ENCODE measurements at places on chromosomes 6 and 20. TPM values are rescaled to one million over a fixed set of nuclear protein-coding genes. Genes with fewer than 3 reads are reported as not detected.

The HSD17B8 gene
- total RNA-seq, result 31.4 TPM

- DNase-seq, result no peak
Measured at GRCh38 chr6:170052991-170053821, 237.7 kb downstream of the DLL1 start.

The C20orf202 gene
- not detected for total RNA-seq

DNA sequence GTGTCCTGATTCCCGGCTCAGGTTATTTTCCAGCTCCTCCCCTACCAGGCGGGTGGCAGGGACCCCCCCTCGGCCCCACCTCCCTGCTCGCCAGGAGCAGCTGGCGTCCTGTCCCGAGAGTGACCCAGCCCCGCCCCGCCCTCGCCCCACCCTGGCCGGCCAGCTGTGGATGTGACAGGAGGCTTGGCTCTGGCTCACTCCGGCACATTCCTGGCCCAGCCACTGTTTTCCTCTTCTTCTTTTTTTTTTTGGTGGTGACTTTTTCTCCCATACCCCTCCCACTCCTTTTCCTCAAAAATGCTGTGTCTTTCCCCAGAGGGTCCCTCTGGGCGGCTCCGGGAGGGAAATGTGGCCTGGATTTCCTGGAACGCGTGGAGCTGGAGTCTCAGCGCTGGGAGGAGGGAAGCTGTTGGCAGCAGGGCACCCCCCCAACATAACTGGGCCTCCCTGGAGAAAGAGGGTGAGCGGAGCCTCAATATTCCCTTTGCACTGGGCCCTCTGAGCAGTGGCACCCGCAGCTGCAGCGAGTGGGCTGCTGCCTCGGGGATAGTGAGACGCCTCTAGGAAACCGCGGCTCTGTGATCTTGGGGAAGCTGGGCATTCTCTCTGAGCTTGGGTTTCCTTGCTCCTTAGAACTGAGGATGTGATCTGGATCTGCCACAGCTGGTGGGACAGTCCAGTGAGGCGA, 28.3 kb upstream of the CSNK2A1 start:
- DNase-seq, result no peak

DNA sequence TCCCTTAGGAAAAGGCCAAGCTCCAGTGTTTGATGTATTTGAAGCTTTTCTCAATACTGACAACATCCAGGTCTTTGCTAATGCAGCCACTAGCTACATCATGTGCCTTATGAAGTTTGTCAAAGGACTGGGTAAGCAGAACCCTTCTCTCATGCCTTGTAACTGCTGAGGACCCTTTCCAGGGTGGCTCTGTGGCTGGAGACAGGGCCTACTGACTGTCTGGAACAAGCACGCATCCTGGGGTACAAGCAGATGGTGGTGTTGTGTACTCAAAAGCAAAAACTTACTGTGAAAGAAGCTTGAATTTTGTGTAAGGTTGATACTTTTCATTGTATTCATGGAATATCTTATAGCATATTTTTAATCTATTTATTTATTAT, 69.0 kb upstream of the SMIM28 start:
- DNase-seq, result no peak

GRCh38 chr20:61303675-61304074, 51.6 kb downstream of the CDH4 start:
- no peak for DNase-seq

DNA sequence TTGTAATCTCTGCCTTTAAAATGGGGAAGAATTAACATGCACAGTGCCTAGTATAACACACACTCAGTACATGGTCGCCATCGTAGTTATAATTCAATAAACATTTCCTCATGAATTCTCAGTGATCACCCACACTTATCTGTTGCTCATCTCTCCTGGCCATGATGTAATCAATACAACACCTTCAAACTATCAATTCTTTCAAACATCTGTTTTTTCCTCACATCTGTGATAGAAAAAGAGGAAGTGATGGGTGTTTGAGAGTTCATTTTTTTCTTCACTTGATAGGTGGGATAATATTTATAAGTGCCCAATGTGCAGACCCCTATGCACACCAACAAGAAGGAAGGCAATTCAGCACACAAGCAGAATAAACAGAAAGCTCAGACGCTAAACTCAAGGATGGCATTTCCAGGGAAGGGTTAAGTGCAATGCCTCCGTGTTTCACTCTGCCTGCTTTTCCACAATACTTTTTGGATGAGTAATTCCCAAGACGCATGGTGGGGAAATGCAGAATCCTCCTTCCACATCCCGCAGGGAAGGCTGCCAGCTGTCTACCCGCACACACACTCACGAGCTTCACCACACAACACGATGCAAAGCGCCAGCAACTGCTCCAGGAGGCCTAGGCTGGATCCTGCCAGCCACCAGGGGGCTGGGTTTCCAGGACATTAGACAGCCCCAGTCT, 100.3 kb downstream of the GMPR start:
- DNase-seq, result peak; percentile 9

- no peak for DNase-seq
Measured at GRCh38 chr6:114941078-114941477, 598.3 kb upstream of the HS3ST5 start.

The NFYA gene
- total RNA-seq, result 16.4 TPM

The ZGPAT gene
- 25.4 TPM for total RNA-seq

DNA sequence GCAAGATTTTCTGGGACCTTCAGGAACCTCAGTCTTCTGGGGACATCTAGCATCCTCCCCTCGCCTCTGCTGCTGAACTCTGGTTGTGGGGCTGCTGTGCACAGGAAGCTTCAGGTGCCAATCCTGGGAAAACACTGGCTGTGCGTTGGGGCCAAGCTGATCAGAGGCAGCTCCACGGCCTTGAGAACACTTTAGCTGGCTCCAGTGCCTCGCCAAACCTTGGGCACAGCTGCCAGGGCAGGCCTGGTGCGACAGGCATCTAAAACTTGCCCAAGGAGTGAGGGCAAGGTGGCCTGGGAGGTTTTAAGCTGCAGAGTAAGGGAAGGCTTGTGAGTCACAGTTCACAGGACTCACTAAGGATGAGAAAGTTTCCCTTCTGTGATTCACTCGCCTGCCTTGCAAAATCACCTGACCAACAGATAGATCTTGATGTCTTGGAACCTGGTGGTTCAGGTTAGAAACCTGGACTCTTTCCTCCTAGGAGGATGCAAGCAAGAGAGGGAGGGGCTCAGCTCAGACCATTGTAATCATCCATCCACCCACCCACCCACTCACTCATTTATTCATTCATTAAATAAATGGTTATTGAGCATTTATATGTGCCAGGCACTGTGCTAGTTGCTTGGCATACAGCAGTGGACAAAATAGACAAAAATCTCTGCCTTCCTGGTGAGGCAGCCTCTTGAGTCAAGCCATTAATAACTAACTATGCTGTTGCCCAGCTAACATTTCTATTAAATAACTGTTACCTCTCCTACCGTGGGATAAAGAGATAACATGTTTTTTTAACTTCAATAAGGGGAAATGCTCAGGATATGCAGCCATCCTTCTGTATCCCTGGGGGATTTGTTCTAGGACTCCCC, 2.5 kb upstream of the SPATS1 start:
- DNase-seq, result no peak

The ADGRG6 gene
- 29.6 TPM for total RNA-seq

The TMEM244 gene
- total RNA-seq, result not detected

The PRRC2A gene
- total RNA-seq, result 70.8 TPM

- DNase-seq, result no peak
Measured at GRCh38 chr6:81242624-81243023, 509.9 kb downstream of the TENT5A start.

GRCh38 chr6:1624851-1625781, 15.4 kb downstream of the FOXC1 start:
- no peak for DNase-seq

DNA sequence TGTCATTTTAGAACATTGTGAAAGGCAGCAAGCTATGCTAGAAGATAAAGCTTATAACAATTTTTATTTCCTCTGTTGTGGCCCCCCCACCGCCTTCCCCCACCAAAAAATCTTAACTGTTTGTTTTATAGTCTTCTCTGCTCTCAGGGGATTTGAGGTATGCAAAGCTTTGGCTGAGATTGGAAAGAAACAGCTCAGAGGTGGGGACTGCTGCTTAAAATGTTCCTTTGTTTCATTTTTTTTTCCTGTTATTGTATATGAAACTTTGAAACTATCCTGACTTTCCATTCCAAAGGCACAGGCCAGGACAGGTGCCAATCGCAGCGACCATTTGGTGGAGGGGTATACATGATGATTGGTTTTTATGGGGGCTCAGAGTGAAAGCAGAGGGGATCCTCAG, 114.7 kb upstream of the PHACTR1 start:
- no peak for DNase-seq

Data from esophagus squamous epithelium (tissue), 5 donors.